Hematopoietic multipotent progenitor cell treated with erythropoietin and hydrocortisone succinate and interleukin-3 and kit ligand, for 17 days (in vitro differentiated cells): ENCODE measurements at places on chromosomes 7 and 10.

DNA sequence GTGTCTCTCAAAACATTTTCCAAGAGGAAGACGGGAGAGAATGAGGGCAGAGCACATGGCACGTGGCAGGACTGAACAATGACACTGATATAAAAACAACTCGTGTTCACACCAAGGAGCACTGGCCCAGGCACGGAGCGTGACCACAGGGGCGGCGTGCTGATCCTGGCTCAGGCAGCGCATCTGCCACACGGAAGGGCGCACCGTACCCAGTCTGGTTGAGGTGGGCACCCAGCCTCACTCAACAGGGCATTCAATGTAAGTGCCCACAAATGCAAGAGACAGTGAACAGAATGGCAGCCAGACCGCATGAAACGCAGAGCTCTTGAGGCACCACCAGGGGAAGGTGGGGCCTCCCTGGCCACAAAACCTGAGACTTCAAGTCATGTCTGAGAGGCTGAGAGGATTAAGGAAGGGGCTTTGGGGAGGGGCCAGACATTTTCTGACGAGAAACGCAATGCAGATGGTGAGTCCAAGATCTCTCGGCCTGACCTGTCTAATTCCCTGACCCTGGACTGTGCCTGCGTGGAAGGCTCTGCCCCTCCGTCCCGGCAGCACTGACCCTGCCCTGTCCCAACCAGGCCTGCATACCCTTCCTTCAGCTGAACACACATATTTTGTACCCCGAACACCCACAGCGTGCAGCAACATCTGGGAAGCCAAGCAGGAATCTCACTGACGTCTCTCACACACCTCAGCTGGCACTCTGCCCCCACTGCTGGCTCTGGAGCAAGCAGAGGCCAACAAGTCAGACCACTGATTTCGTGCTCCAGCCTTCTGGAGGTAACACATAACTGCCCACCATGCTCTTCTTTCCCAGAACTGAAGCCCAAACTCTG lies 35.5 kb downstream of the VOPP1 start:
- DNase-seq: no peak

GRCh38 chr7:96034940-96035727 lies 262.8 kb downstream of the DYNC1I1 start:
- DNase-seq: no peak

DNA sequence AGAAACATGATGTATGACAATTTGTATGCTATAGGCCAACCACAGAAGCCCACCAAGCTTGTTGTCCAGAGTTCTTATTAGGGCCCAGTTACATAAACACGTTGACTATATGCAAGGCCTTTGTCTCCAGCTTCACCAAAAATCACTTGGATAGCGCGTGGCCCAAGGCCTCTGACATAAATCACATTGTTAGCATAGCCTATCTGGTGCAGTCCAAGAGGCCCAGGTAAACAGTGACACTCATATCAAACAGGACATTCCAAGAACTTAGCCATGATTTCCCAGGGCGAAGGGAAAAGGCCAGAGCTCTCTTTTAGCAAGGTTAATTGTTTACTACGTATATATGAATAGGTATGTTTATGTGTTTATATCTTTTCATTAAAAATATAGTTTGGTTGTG lies 337.2 kb upstream of the CELF2 start:
- no peak for DNase-seq

GRCh38 chr7:95996174-95996573 lies 223.8 kb downstream of the DYNC1I1 start:
- no peak for DNase-seq

DNA sequence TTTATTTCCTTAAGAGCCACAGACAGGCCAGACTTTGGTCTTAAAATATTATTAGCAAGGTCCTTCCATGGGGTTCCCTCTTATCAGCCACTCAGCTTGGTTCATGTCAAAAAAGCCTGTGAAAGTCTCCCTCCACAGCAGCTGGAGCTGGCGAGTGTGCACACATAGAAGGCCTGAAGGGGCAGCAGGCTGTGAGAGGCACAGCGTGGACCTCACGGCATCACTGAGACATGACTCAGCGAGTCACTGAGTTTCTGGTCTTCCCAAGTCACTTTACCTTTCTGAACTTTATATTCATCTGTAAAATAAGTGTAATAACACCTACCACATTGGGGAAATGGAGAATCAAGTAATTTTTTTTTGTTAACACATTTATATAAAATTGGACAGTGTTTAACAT lies 8.7 kb downstream of the TAF3 start:
- DNase-seq: no peak

GRCh38 chr10:132450825-132451505 lies 54.0 kb downstream of the PWWP2B start:
- DNase-seq: no peak

- no peak for DNase-seq
Observed at GRCh38 chr7:139351027-139351426, 8.7 kb upstream of the LUC7L2 start.

DNA sequence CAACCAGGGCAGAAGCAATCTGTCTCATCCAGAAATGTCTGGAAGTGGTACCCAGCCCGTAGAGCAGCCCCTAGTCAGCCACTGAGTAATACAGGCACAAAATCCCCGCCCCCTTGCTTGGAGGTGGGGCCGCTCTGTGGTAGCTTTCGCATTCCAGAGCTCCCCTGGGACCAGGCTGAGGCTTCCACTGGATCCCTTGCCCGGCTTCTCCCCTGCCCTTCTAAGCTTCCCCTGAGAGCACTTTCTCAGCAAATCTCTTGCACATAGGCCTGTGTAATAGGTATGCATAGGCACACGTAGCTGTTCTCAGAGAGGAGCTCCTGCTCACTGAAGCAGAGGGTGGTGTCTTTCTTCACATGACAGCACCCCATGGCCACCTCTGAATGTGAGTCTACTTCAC lies 144.2 kb downstream of the BMS1 start:
- DNase-seq: no peak

DNA sequence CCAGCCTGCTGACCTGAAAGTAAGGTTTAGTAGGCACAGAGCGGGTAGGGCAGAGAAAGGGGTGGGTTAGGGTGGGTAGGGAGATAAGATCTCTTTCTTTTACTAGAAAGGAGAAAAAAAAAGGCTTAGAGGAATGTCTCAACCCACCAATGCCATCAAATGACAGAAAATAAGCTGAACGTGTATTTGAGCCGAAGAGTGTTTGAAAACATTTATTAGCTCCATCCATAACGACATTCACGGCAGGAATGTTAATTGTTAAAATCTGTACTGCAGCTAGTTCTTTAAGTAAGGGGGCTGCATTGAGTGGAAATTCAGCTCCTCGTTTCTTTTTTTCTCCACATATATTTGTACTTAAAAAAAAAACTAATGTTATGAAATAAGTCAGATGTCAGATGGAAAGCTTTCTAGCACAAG lies 63.7 kb upstream of the ARID5B start:
- DNase-seq: no peak

GRCh38 chr7:107582875-107583274 lies 2.8 kb downstream of the BCAP29 start:
- DNase-seq: peak; percentile 37

DNA sequence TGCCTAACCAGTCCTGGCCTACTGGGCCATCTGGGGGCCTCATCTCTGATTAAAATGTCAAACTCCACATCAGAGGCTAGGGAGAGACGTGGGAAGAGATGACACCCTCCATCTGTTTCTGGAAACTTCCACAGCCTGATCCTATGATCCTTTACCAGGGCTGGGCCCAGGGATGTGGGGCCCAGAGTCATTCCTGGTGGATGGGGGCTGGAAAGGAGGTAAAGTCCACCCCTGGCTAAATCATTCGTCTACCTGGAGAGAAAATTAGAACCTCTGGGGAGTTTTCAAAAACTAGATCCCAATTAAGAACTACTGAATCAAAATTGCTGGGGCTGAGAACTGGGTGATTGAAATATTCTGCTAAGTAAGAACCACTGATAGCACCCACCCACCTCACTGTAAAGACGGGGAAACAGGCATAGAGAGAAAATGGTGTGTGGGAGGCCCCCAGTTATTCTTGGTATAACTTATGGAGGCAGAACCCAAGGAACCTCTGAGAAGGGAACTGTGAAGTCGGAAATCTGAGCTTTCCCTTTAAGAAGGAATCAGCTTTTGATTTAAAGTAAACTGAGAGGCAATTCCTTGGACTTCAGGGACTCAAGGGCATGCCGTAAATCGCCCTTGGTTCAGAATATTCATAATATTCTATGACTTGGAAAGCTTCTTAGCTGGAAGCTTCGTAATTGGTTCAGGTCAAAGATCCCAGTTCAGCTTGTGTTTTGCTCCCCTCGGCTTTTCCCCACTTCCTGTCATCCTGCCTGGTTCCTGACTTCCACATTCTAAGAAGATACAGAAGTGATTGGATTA lies 53.1 kb downstream of the PRKAG2 start:
- DNase-seq: no peak

DNA sequence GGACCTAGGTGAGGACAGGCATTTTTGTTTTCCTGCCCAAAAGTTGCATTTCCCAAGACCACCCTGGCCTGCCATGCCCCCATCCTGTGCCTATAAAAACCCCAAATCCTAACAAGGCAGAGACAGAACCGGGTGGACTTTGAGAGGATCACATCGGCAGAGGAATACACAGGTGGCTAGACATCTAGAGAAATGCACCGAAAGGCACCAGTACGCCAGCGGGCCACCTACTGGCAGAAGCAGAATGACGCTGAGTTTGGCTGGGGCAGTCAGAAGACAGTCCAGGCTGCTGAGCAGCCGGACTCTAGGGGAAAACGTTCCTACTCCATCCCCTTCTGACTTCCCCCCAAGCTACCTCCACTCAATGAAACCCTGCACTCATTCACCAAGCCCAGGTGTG lies 2.8 kb downstream of the AKR1C4 start:
- no peak for DNase-seq

- DNase-seq: no peak
Observed at GRCh38 chr7:92781117-92781720, 55.2 kb downstream of the CDK6 start.

GRCh38 chr7:135283959-135284638 lies 50.5 kb downstream of the STRA8 start:
- no peak for DNase-seq

DNA sequence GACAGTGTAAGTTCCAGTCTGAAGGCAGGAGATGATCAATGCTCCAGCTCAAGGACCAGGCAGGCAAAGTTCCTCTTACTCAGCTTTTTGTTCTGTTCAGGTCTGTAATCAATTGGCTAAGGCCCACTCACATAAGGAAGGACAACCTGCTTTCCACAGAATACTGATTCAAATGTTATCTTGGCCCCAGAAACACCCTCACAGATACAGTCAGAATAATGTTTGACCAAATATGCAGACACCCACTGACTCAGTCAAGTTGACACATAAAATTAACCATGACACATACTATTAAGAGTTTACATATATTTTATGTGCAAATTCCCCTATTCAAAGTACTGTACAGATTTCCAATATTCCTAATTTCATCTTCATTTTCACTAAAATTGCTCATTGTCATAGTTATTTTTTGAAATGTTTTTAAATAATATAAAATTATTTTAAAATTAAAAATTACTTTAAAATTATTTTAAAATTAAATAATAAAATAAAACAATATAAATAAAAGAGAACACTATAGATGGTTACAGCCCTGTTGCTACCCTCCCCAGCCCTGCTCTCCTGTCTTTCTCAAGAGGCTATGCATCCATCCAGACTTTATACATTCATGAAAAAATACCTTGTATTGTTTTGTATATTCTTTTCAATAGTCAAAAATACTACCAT lies 59.4 kb downstream of the RAB11FIP2 start:
- DNase-seq: no peak

GRCh38 chr7:35380739-35381224 lies 126.9 kb upstream of the TBX20 start:
- DNase-seq: no peak

DNA sequence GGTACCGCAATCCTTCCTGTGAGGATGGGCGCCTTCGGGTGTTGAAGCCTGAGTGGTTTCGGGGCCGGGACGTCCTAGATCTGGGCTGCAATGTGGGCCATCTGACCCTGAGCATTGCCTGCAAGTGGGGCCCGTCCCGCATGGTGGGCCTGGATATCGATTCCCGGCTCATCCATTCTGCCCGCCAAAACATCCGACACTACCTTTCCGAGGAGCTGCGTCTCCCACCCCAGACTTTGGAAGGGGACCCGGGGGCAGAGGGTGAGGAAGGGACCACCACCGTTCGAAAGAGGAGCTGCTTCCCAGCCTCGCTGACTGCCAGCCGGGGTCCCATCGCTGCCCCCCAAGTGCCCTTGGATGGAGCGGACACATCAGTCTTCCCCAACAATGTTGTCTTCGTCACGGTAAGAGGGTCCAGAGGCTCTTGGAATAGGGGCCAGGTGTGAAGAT lies 1.7 kb downstream of the MEPCE start:
- no peak for DNase-seq

GRCh38 chr7:70051726-70052125 lies 453.5 kb downstream of the AUTS2 start:
- DNase-seq: no peak

DNA sequence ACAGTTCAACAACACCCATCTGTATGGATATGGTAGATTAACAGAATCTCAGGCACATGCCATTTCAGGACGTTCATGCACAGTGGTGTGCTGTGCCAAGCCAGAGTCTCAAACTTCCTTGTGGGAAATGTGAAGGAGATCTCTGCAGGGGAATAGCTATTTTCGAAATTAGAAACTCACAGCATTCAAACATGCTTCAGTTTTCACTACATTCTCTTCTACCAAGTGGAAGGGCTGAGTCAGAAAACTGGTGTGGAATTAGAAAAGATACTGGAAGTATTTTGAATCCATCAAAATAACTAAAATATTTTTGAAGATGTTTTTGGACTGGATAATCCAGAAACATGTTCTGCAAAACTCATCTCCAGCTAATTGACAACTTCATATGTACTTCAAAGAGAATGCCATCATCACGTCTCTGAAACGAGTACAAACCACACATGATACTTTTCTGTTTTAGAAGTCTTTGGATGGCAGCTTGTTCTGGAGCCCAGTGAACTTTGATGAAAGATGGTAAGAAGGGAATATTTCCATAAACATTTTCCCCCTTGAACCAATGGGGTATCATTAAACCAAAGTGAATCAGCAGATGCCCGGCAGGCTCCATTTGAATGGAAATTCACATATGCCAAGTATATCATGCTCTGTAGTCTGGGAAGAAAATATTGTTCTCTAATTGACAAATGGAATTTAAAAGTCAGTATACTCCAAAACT lies 616.3 kb upstream of the IGFBP3 start:
- DNase-seq: no peak

GRCh38 chr10:76190634-76191270 lies 759.3 kb downstream of the LRMDA start:
- no peak for DNase-seq

DNA sequence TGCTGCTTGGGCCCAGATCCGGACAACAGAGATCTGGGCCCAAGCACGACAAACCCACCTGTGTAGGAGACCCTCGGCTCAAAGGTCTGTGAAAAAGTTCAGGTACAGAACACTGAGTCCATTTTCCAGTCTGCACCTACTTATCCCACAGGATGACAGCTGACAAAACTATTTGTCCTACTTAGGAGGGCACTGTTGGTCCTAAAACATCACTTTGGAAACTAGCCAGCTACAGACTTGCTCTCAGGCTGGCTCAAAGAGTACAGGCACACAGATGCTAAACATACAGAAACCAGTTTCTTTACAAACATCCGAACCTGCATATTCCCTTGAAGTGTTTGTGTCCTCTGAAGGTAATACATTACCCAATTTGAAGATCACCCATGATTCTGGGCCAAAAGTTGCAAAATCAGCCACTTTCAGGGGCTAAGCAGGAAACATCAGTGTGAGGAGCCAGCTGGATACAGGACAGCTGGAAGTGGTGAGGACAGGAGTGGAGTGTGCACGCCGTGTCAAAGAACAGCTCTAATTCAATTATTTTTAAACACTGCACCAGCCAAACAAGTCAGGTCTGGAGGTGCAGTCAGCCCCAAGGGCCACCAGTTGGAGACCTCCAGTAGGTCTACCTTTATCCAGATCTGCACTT lies 88.5 kb downstream of the NOC3L start:
- no peak for DNase-seq
